ENCODE measurements at places on chromosomes 1 and 21. TPM values are rescaled to one million over a fixed set of nuclear protein-coding genes. Genes with fewer than 3 reads are reported as not detected.

DNA sequence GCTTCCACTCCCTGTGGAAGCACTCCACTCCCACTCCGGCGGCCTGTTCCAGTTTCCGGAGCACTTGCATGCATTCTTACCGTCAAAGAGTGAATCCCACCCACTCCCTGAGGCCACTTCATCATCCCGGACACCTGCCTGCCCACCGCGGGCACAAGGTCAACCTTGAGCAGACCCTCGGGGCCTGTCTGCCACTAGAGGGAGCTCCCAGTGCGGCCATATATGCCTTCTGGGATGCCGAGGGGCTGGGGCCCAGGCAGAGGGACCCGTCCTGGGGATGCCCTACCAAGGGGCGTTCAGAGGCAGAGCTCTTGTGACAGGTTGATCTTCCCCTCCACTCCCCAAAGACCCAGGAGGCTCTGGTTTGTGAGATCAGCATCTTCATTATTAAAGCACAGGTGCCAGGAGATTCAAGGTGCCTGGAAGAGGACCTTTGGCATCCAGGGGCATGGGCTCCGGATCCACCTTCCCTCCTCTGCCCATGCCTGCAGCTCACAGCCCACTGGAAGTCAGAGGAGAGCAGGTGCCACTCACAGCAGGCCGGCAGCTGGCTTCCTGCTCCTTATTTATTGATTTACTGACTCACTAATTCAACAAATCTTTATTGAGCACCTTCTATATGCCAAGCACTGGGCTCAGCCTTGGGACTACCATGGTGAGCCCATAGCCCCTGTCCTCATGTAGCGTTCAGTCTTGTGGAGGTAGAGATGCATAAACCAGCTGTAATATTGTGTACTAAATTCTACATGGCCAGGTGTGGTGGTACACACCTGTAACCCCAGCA is 47.3 kb downstream of the UBIAD1 start:
- peak; percentile 52 for DNase-seq

GRCh38 chr1:81802707-81803430 is 2.1 kb downstream of the ADGRL2 start:
- DNase-seq: no peak

DNA sequence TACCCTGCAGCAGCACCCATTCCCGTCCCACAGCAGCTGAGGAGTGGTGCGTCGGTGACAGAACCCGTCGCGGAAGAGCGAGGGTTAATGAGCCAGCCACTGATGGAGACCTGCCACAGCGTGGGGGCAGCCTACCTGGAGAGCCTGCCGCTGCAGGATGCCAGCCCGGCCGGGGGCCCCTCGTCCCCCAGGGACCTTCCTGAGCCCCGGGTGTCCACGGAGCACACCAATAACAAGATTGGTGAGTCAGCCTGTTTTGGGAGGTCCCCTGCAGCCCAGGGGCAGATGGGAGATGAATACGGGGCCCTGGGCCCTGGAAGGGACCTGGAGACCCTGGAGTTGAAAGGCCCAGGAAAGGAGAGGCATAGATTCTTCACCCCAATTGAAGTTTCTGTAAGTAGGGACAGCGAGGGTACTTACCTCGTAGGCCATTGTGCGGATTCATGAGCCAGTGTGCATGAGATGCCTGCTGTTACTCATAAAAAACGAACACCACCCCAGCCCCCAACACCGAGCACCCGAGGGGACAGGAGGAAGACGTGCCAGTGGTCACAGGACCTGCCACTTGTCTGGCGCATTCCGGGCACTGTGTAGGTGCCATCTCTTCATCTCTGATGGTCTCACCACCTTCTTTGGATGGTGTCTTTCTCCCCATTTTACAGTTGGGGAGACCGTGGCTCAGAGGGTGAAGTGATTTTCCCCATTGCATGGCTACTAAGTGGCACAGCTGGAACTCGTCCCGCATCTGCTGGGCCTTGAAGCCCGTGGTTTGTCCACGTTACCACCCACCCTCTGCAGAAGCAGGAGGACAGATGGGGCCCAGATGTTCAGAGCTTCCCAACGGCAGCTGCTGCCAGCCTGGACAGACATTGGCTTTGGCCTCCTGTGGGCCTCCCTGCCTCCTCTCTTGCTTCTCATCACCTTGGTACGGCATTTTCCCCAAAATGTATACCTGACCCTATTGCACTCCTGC is 28.3 kb upstream of the TNFRSF1B start:
- no peak for DNase-seq

- DNase-seq: no peak
Observed at GRCh38 chr1:41766041-41766440, 152.7 kb downstream of the HIVEP3 start.

GRCh38 chr1:15148475-15148874 is 5.1 kb upstream of the TMEM51 start:
- no peak for DNase-seq

GRCh38 chr1:248853663-248854375 is 5.1 kb downstream of the ZNF692 start:
- DNase-seq: peak; percentile 73

DNA sequence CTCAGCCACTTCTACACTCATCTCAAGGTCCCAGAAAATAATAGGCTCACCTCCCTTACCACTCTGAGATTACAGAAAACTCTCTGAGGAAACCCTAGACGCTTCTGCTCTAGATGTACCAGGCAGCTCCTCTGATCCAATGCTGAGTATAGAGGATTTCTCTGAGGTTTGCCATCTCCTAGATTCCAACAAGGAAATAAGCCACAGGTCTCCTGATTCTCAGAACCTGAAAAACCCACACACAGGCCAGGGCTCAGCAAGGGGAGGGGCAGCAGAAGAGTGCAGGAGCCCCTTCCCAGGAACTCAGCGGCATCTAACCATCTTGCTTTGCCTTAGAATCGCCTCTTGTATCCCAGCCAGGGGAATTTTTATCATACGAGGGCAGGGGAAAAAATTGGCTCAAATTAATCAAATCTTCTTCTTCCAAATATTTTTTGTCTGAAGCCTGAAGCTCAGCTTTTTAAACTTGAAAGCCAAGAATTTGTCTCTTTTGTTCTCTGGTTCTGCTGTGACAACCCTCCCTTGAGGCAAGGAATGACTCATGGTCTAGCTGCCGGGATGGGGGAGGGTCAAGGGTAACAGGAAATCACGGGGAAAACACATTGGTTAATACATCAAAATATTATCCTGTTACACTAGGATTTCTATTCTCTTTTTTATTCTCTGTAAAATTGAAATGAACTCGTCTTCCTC is 30.8 kb downstream of the GORAB start:
- DNase-seq: peak; percentile 3

DNA sequence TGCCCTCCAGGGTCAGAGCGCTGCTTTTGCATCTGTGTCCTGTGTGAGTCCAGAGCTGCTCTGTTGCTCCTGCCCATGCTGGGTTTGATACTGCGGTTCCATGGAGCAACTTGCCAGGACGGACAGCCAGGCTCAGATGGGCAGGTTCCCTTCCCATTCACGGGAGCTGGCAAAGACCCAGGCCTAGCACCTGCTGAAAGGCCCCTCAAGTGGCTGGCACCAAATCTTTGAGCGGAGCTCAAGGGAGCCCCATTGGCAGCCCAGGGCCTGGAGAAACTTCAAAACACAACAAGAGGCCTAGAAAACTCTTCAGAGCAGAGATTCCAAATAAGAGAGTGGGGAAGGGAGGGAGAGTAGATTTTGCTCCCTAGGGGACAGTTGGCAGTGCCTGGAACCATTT is 97.2 kb downstream of the ACTL8 start:
- DNase-seq: no peak

- DNase-seq: peak; percentile 38
Observed at GRCh38 chr1:66275083-66275482, 258.9 kb upstream of the SGIP1 start.

DNA sequence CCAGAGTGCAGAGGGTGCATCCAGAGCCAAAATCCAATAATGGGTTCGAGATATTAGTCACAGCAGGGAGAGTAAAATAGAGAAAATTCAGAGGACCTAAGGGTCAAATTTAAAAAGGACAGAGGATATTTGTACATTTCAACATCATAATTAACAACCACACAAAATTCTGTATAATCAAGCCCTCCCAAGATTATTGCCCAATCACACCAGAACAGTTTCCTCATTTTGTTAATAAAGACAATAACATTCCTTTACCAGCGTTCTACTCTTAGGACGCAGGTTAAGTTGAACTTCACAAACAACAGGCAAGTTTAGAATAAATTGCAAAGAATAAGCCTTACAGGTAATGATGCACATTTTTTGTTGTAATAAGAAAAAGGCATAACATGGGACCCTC is 462.8 kb downstream of the PTPRC start:
- no peak for DNase-seq

- DNase-seq: no peak
Observed at GRCh38 chr1:78620666-78621065, 418 bp downstream of the IFI44L start.

DNA sequence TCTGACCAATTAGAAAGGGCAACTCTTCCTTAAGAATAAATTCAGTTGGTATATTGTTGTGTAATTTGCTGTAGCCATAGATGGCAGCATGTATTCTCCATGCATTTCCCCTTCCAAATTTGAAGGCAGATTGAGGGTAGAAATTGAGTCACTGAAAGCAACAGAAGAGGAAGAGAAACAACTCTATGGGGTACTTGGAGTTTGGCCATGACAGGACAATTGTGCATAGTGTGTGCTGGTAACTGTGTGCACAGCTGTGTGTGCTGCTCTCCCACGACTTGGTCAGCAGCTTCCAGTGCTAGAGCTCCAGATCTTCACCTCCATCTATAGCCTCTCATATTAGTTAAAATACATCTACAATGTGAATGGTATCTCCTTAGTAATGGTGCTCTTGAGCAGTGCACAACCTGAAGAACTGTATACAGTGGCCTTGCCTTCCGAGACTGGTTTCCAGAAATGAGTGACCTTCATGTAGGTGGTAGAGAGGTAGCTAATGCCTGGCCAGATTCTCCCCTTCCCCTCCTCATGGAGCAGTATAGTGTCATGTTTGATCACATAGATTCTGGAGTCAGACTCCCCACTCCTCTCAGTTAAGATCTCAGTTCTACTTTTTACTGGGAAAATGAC is 882 bp upstream of the FCAMR start:
- DNase-seq: no peak

GRCh38 chr1:204065174-204065985 is 7.5 kb upstream of the SOX13 start:
- DNase-seq: no peak

DNA sequence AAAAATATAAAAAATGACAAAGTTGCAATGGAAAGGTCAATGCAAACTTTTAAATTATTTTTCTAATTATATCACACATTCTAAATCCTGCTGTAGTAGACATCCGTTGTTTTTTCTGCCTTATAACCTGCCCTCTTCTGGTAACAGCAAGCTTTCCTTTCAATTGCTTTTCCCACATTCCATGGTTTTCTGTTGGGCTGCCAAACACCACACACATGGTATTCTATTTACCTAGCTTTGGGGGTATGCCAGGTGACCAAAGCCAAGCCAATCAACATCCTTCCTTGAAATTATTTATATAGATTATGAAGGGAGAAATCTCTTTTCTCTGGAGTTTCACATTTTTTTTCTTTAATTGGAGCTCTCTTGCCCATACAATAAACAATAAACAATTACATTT is 3.4 kb upstream of the LAMC1 start:
- DNase-seq: no peak

GRCh38 chr1:171931752-171932151 is 90.5 kb downstream of the DNM3 start:
- no peak for DNase-seq

- DNase-seq: no peak
Observed at GRCh38 chr1:99171184-99171813, 93.0 kb upstream of the PLPPR4 start.

DNA sequence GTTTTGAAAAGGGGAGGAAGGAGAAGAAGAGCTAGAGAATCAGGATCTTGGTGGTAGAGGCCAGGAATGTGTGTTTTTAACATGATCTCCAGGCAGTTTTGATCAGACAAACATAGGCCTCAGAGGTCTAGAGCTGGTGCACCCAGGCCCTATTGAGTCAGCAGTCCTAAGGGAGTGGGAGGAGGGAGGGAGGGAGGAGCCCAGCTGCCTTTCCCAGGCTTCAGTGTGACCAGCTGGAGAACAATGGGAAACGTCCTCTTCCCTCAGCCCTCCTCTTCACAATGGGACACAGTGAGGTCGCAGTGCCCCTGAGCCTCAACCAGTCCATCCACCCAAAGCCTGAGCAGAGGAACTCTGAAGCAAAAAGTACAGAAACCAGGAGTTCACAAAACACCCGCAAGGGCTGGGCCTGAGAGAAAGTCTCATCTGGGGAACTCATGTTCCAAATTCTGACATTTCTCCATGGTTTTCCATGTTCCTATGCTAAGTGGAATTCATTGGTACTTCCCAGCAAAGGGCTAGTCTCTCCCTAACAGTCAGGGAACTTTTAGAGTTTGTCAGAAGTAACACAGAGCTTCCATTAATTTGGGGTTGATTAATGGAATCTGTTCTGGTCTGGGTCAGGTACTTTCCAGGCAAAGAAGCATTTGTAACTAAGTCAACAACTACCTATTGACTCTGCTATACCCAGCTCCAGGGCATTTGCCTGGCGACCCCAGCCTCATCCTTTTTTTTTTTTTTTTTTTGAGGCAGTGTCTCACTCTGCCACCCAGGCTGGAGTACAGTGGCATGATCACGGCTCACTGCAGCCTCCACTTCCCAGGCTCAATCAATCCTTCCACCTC is 37.5 kb downstream of the ELAPOR1 start:
- DNase-seq: no peak

DNA sequence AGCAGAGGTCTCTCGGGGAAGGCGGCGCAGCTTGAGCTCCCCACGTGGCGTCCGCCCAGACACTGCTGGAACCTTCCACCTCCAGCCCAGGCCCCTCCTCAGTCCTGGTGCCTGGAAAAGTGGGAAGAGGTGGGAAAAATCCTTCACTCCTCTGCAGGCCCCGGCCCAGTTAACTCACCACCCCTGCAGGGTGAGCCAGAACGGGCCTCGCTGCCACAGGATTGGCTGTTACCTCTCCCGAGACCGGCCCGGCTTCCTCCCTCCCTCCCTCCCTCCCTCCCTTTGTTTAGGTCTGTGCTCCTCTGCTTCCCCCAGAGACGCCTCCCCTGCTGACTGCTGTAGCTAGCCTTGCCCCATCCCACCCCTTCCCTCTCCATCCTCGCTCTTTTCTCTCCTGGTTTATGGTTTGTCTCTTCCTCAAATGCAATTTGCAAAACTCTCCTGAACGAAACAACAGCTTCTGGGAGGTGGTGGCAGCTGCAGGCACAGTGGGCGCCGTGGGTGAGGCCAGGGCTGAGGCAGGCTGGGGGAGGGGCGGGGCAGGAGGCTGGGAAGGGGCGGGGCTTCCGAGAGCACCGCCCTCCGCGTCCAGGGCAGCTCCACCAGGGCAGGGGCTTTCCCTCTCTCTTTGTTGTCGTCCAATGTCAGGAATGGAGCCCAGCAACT is 6.5 kb downstream of the CAPN9 start:
- peak; percentile 20 for DNase-seq

- DNase-seq: no peak
Observed at GRCh38 chr1:193411215-193411614, 224.8 kb upstream of the B3GALT2 start.

- DNase-seq: no peak
Observed at GRCh38 chr1:39214021-39214713, 9.7 kb downstream of the MACF1 start.

GRCh38 chr1:183443011-183443410 is 24.8 kb upstream of the NMNAT2 start:
- no peak for DNase-seq

GRCh38 chr1:33096363-33097005 is 15.5 kb downstream of the AZIN2 start:
- DNase-seq: no peak

The CA6 gene
- polyA plus RNA-seq: not detected

The CLCA4 gene
- not detected for polyA plus RNA-seq

The PADI4 gene
- 5.1 TPM for polyA plus RNA-seq

The RNU1-3 gene
- polyA plus RNA-seq: 28.1 TPM

The ZNF683 gene
- polyA plus RNA-seq: 4.1 TPM

The FAM72B gene
- polyA plus RNA-seq: not detected

The FCRL1 gene
- polyA plus RNA-seq: 0.41 TPM

The FAM163A gene
- not detected for polyA plus RNA-seq

The AADACL4 gene
- polyA plus RNA-seq: not detected

The SYT14 gene
- polyA plus RNA-seq: not detected

Data from immature natural killer cell (primary cell).